ENCODE measurements at places on chromosomes 5 and 9. TPM values are rescaled to one million over a fixed set of nuclear protein-coding genes. Genes with fewer than 3 reads are reported as not detected.

The SELENOP gene
- 15.5 TPM for total RNA-seq

The PDE6A gene
- not detected for total RNA-seq

The TYRP1 gene
- 0.43 TPM for total RNA-seq

The PCDHB10 gene
- under 0.01 TPM for total RNA-seq

The IRX1 gene
- not detected for total RNA-seq

The GFI1B gene
- 0.32 TPM for total RNA-seq

The AQP3 gene
- total RNA-seq, result 0.97 TPM

The SNCAIP gene
- 19.0 TPM for total RNA-seq

The ROPN1L gene
- total RNA-seq, result 0.32 TPM

The PCDHAC1 gene
- total RNA-seq, result under 0.01 TPM

The SPINK13 gene
- not detected for total RNA-seq
